ENCODE measurements at places on chromosomes 4 and X.

DNA sequence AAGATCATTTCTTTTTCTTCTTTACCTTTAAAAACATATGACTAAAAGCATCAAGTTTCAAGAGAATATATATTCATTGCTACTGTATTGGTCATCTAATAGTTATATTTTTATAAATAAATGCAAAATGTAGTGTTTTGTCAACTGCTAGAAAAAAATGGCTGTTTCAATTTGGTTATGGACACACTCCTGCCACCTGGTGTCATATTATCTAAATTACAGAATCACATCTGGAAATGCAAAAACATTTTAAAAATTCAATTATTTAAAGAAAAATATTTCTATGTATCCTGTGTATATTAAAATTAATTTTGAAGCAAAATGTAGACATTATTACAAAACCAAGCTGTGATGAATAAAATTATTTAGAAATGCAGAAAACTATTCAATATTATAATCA, 329.4 kb upstream of the PCDH18 start:
- DNase-seq, result no peak

DNA sequence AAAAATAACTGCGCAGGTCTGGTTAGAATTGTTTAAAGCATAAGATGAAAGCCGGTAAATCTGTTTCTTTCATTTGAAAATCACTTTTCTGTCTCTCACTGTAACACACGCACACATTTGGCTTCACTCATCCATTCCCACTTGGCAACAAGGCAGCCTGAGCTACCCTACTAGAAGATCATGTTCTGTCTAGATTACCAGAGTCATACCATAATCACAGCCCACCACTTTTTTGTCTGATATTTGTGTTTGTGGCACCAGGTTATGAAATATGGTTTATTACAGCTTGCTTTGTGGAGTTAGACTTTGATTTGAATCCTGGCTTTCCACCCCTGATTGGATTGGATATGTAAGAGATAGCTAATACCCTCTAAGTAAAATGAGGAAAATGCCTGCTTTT, 2.2 kb downstream of the USO1 start:
- no peak for DNase-seq

- DNase-seq, result no peak
These were observed 29.2 kb downstream of the SULT1B1 start for GRCh38 chr4:69731241-69731640.

GRCh38 chr4:122625156-122625555, 4.3 kb upstream of the IL21 start:
- DNase-seq, result no peak

- DNase-seq, result no peak
These were observed 91.4 kb downstream of the ARSJ start for GRCh38 chr4:113888006-113888405.

DNA sequence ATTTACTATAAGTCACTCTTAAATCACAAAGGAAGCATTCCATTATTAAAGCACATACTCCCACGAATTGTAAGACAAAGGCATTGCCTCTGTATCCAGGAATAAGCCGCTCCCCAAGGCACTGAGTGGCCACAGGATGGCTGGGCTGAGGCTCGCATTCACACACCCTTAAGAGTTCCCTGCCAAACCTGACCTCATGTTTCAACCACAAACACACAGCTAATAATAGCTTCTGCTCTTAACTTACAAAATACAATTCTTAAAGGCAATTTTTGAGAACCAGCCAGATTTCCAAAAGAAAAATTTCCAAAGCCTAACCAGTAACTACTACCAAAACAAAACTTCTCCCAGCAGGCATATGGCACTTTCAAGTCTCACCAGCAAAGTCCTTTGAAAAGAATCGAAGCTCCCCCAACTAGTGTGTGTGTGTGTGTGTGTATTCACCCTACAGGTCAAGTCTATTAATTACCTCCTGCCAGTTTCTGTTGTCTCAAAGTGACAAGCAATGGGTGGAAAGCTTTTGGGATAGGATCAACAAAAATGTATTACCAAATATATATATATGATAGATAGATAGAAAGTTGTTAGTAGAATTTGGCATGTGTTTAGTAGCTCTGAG, 36.0 kb downstream of the ARHGAP6 start:
- no peak for DNase-seq

DNA sequence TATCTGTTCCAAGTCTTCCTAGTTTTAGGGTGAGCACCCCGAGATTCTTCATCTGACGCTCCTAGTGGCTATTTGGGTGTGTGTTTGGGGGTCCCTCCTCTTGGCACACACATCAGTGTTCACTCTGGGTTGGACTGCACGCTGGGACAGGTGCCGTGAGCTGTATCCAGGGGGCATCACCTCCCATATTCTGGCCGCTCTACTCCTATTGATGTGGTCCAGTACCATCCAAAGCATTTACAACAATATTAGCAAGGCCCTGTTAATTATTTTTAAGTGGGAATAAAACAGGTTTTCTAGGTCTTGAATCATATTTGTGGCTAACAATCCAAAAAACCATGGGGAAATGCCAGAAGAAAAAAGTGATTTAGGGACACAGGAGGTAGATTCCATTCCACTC, 26.4 kb downstream of the CYTL1 start:
- DNase-seq, result no peak

GRCh38 chr4:112704991-112705845, 68.3 kb downstream of the LARP7 start:
- DNase-seq, result no peak

DNA sequence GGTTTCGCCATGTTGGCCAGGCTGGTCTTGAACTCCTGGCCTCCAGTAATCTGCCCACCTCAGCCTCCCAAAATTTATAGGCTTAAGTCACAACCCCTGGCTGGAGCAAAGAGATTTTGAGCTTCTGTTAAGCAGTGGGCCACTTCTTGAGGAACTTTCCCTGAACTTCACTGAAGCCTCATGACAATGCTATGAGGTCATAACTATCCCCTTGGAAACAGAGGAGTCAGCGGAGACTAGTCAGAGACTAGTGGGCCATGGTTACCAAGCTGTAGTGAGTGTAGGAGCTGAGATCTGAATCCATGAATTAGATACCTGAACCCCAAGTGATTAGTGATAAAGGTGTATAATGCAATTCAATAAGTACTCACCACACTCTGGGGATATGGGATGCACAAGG, 145.1 kb upstream of the MSX1 start:
- no peak for DNase-seq

GRCh38 chr4:13765539-13765938, 138.0 kb upstream of the BOD1L1 start:
- DNase-seq, result no peak

GRCh38 chr4:17072483-17072882, 174.0 kb upstream of the LDB2 start:
- DNase-seq, result no peak

GRCh38 chr4:128793859-128794672, 15.4 kb upstream of the JADE1 start:
- no peak for DNase-seq

All from iPS DF 6.9 (cell line).